ENCODE measurements at places on chromosomes 13 and 19.

- no peak for DNase-seq
These were observed 9.9 kb downstream of the ZNF665 start for GRCh38 chr19:53183146-53183764.

- DNase-seq, result no peak
These were observed 37.6 kb upstream of the C1QTNF9 start for GRCh38 chr13:24271601-24272451.

- no peak for DNase-seq
These were observed 115.5 kb downstream of the GGACT start for GRCh38 chr13:100473087-100473486.

DNA sequence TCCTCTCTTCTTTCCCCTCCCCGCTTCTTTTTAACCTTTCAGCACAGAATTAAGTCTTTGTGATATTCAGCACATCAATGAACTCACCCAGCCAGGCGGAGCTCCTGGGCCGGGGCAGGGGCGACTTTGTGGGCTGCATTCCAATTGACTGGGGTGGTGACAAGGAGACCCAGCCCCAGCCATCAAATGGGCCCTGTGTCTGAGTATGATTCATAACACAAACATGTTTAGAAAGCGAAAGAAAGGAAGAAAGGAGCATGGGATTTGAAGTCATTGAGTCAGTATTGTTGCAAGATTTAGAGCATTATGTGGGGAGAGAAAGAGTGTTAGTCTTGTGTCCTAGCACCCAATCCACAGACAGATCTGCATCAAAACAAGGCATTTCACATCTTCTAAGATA, 185.3 kb downstream of the LHFPL6 start:
- no peak for DNase-seq

DNA sequence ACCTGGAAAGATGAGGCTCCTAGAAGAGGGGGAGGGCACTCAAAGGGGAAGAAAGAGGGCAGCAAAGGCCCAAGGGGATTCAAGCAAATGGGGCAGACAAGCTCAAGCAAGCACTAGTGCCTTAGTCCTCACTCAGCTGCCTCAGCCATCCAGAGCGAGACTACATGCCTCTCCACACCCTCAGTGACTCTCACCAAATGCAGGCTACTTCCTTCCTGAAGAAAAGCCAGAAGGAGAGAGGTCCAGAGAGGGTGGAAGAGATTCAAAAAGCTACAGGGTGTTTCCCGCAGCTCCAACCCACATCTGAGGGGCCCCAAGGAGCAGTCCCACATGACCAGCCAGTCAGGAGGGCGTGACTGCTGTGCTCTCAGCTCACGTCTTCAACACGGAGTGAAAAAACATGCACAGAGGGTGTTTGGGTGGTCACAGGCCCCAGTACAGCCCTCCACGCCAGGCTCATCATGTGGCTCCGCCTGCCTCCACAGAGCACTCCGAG, 40.5 kb downstream of the MIPEP start:
- no peak for DNase-seq

GRCh38 chr19:39064405-39064804, 19.8 kb upstream of the ACP7 start:
- DNase-seq, result no peak
